ENCODE measurements at places on chromosomes 12 and 14. TPM values are rescaled to one million over a fixed set of nuclear protein-coding genes. Genes with fewer than 3 reads are reported as not detected.

GRCh38 chr14:79543967-79544697 is 667.2 kb downstream of the DIO2 start:
- peak; percentile 55 for DNase-seq

DNA sequence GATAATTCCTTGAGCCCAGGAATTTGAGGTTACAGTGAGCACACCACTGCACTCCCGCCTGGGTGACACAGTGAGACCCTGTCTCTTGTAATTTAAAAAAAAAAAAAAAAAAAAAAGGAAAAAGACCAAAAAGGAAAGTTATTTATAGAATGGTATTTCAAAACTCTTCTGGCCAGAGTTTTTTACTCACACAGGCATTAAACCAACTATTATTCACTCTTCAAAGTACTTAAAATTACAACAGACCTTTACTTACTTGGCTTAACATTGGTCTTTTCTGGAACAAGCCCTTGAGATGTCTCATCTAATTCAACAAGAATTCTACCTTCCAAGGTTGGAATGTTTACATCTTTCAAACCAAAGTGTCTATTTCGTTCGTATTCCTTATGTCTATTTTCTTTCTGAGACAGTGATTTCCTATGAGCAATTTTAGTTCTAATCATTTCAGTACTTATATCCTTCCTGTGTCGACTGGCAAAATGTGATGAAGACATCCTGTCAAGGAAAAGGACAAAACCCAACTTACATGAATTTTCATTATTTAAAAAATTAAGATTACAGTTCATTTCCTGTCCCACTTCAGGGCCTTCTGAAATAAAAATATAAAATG is 2.6 kb downstream of the DLGAP5 start:
- DNase-seq: no peak

- no peak for DNase-seq
These were observed 4.9 kb downstream of the PRICKLE1 start for GRCh38 chr12:42584651-42585111.

DNA sequence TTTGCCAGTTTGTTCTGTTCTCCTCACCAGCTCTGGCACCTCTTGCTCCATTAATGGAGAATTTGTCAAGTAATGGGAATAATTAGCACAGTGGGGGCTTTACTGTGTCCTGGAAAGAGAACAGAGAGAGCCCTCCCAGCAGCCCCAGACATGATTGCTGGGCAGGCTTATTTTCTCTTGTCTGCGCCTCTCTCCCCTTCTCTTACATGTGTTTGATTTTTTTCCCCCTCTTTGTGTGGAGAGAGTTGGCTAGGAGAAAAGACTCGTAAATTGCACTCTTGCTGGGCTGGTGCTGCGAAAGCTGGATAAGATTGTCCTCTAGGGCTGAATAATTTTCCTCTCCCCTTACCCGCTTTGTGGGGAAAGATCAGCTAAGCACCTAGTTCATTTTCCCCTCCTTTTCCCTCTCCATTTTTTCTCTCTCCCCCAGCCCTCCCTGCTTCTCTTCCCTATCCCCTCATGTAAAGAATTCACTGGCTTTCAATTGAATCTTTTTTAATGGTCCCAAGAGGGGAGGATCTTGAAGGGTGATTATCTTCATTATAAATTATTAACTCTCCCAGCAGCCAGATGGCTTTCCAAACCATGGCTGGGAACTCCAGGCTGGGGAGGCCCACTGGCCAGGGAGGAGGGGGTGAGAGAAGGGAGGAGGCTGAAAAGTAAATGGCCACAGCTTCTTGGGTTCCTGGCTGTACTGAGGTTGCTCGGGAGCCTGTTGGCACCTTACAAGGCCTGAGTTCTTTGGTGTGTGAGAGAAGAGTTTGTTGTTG is 62.2 kb downstream of the NRXN3 start:
- no peak for DNase-seq

GRCh38 chr12:123395236-123395635 is 11.3 kb downstream of the KMT5A start:
- no peak for DNase-seq

DNA sequence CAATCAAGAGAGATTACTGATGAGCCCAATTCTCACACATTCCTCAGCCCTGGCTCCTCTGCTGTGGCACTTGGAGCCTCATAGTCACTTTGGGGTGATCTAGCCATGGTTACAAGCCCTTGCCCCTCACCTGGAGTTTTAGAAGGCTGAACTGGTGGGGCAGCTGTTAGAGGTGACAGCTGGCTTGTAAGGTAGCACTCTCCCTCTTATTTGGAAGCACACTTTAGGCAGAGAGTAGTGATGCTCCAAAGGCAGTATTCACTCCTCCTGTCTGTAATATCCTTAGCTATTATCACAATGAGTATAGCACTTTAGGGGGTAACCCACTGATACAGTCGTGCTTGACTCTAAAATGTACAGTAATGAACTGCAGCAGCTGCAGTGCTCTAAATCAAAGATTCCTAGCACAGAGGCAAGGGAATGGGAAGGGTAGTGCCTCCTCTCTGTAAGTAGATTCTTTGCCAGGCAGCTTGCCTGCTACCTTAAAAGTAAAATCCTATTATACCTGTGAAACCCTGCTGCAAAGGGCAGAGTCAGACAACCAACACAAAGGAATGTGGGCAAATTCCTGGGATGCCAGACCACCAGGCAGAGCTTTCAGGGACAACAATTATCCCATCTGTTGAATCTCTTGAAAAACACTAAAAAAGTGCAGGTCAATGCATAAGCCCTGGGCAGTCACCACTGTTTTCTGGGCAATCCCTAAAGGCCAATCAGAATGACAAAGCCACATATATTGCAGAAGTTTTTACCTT is 336.3 kb downstream of the NOVA1 start:
- no peak for DNase-seq

- DNase-seq: no peak
These were observed 185.6 kb downstream of the TMEM117 start for GRCh38 chr12:44021471-44021971.

DNA sequence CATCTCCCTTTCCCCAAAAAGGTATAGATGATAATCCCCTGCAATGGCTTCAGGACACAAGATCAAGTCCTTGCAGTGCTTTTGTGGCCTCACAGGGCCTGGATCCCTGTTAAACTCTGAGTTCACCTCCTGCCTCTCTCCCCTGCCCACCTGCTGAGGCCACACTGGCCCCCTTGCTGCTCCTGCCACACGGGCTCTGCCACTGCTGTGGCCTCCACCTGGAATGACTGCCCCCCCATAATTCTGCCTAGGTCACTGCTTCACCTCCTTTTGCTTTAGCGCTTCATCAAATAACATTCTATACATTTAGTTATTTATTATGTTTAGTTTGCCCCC is 653 bp upstream of the IFI27 start:
- no peak for DNase-seq

- peak; percentile 92 for DNase-seq
These were observed at the start of gene KRT7 for GRCh38 chr12:52232674-52233461. TSS of gene KRT7 (plus strand) at chr12:52233243. CDS start at chr12:52233297, 54 bp downstream.

- DNase-seq: peak; percentile 10
These were observed 136.8 kb downstream of the TBX5 start for GRCh38 chr12:114269153-114269552.

GRCh38 chr12:111066744-111067437 is 146.5 kb upstream of the MYL2 start:
- DNase-seq: peak; percentile 47

GRCh38 chr12:51836827-51837173 is 11.7 kb downstream of the FIGNL2 start:
- no peak for DNase-seq

DNA sequence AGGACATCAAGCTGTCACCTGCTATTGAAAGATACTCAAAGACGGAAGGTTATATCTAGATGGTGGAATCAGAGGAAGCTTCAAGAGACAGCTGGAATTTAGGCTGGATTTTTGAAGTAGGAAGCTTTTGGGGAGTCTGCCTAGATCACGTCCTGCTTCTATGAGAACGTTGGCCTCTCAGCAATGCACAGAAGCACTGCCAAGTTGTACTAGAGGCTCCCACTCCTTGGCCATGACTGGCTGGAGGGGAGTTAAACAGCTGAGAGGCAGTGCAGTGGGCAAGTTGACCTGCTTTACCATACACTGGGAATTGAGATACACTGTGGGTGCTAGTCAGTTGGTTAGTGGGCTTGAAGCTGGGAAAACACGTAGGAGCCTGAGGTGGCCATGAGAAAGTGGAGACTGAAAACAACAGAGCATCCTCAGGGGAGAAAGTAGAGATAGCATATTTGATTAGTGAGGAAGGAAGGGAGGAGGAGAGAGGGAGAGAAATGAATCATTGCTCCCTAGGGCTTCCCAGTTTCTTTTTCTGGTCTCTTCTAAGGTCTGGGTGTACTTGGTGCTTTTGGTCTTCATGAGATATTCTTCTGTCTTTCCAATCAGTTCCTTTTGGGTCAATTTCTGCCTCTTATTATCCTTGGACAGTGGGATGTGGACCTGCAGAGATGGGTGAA is 110.8 kb downstream of the EMP1 start:
- DNase-seq: no peak

GRCh38 chr12:32005496-32006125 is 46.4 kb downstream of the RESF1 start:
- DNase-seq: no peak

GRCh38 chr12:91093341-91093740 is 18.0 kb downstream of the LUM start:
- DNase-seq: no peak

- DNase-seq: no peak
These were observed 255.8 kb downstream of the CCDC91 start for GRCh38 chr12:28446031-28446430.

- DNase-seq: no peak
These were observed 425.2 kb upstream of the MIS18BP1 start for GRCh38 chr14:45678163-45678562.

GRCh38 chr12:24860546-24860945 is 88.4 kb downstream of the BCAT1 start:
- no peak for DNase-seq

DNA sequence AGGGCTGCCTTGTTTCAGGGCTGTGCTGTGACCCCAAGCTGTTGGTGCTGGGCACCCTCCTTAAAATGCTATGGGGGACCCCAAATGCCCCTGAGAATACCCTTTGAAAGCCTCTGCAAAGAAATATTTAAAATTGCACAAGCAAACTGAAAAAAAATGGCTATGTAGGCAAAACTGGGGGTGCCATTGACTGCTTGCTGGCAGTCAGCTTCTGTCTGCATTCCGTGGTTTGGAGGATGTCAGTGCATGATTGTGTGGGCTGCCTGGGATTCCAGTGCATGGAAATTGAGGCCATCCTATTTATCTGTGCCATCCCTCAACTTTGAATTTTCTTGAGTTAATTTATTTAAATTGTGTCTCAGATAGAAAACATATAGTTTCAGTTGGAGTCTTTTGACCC is 113.7 kb upstream of the RTL1 start:
- no peak for DNase-seq

GRCh38 chr14:65223636-65224035 is 121.3 kb upstream of the MAX start:
- no peak for DNase-seq

GRCh38 chr14:89194376-89194775 is 222.7 kb downstream of the FOXN3 start:
- DNase-seq: no peak

- no peak for DNase-seq
These were observed 31.7 kb upstream of the INF2 start for GRCh38 chr14:104657563-104658324.

- no peak for DNase-seq
These were observed 496.9 kb upstream of the TMEM132C start for GRCh38 chr12:127770118-127770517.

DNA sequence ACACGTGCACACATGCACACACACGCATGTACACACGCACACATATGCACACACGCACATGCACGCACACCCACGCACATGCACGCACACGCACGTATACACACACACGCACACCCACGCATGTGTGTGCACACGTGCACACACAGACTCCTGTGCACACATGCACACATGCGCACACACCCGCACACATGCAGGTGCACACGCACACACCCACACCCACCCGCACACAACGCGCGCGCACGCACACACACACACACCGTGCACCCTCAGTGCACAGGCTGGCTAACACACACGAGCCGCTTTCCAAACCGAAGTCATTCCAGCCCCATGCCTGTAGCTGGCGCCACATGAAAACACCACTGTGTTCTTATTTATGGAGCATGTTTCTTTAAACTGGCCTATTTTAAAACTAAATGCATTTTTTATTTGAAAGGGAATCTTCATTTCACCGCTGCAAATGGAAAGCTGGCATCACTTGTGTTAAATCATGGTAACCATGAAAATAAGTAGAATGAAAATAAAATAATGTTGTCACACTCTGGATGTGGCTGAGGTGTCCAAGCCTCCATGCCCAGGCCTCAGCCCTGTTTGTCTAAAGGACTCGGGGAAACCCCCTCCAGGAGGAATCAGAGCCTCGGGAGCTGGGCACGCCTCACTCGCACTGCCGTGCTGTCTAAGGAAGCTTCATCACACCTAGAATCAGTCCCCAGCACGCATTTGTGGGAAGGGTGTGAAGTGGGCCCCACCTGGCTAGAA is 45.1 kb downstream of the GALNT9 start:
- DNase-seq: peak; percentile 48

CCDC177 gene
- not detected for total RNA-seq

RBP5 gene
- total RNA-seq: not detected

MIPOL1 gene
- 16.0 TPM for total RNA-seq

SRRM4 gene
- total RNA-seq: not detected

SOAT2 gene
- total RNA-seq: not detected

MORN3 gene
- 0.52 TPM for total RNA-seq

LDHB gene
- total RNA-seq: 788 TPM

SMCO2 gene
- 0.37 TPM for total RNA-seq

AICDA gene
- not detected for total RNA-seq

DPPA3 gene
- not detected for total RNA-seq

KRT78 gene
- total RNA-seq: not detected

AGAP2 gene
- not detected for total RNA-seq

LTB4R gene
- total RNA-seq: 19.9 TPM

PPP4R4 gene
- 0.66 TPM for total RNA-seq

RNFT2 gene
- total RNA-seq: 7.2 TPM

KLHDC2 gene
- total RNA-seq: 28.3 TPM

CLEC4A gene
- 0.79 TPM for total RNA-seq

FGF6 gene
- total RNA-seq: not detected

HOXC9 gene
- 5.2 TPM for total RNA-seq

TSPAN9 gene
- total RNA-seq: 12.6 TPM

IFI27 gene
- total RNA-seq: 2.0 TPM

LRRK2 gene
- total RNA-seq: 4.5 TPM
